Inflammatory macrophage treated with lipopolysaccharide for 4 hours (primary cell): ENCODE measurements at places on chromosomes 16 and 17.

DNA sequence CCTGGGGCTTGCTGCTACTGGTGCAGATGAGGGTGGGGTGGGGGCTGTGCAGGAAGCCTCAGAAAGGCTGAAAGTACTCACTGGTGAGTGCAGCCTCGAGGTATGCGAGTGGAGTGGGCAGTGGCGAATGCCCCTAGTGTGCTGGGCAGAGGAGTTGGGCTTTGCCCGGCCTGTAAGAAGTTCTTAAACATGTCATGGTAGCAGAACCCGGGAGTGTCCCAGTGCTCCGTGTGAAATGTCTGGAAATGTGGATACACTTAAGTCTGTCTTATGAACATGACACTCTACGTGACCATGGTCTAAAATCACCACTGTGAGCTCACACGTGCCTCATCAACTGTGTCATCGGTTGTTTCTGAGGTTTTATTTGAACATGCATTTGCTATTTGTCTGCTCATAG is 1.7 kb downstream of the SMTNL2 start:
- DNase-seq = no peak

GRCh38 chr16:11640987-11641817 is 27.1 kb upstream of the SNN start:
- peak; percentile 73 for DNase-seq

GRCh38 chr17:20998571-20999043 is 44.2 kb downstream of the USP22 start:
- no peak for DNase-seq

DNA sequence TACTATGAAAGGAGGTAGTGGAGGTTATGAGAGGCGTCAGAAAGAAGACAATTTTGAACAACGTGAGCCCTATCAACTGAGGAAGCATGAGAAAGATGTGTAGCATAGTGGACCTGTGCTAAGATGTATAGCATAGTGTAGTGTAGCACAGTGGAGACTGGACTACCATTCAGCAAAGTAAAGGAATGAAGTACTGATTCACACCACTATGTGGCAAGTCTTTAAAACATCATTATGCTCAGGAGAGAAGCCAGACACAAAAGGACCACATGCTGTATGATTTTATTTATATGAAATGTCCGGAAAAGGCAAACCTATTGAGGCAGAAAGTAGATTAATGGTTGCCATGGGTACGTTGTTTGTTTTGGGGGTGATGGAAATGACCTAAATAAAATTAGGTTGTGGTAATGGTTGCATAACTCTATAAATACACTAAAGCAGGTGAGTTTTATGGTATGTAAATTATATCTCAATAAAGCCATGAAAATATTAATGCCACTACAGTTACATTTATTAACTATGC is 20.4 kb upstream of the XYLT1 start:
- DNase-seq = no peak
